Skin of body (tissue), 3 donors: ENCODE measurements at places on chromosomes 7 and 10. TPM values are rescaled to one million over a fixed set of nuclear protein-coding genes. Genes with fewer than 3 reads are reported as not detected.

DNA sequence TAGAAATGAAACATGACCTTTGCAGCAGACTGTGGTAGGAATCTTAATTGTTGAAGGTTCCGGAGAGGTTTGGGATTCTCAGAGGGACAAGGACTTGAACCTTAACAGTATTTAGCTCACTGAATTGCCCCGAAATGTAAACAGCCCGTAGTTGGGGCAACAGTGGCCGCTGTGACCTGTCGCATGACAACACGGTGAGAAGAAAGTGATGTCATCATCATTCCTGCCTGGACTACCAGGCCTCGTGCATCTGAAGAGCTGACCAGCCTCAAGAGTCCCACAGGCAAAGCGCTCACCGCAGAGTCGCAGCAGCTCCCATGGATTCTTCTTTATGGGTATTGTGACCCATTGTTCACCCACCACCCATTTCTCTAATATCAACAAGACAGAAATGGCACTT, 250.6 kb downstream of the KLF6 start:
- DNase-seq: no peak

GRCh38 chr7:17939606-17940301, 540 bp downstream of the SNX13 start:
- peak; percentile 22 for DNase-seq

- DNase-seq: no peak
Measured at GRCh38 chr10:49312246-49312869, 13.4 kb downstream of the C10orf71 start.

- no peak for DNase-seq
Measured at GRCh38 chr7:138246428-138246827, 170.2 kb downstream of the AKR1D1 start.

DNA sequence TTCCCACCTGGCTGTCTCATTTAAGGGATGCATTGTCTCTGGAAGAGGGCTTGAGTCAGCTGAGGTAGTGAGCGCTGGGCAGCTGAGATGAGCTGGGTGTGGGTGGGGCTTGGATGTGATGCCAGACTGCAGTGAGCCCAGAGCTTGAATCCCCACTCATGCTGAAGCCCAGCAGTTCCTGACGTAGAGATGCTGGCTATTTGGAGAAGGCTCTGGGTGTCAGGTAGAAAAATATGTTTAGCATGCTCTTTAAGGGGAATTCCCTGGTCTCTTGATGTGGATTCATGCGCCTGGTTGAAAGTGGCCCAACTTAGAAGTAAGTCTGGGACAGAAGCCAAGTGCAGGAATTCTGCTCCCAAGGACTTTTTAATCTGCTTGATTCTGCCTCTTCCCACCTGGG, 241.5 kb upstream of the IGFBP3 start:
- DNase-seq: no peak

The NCF1 gene
- total RNA-seq: 2.7 TPM

GRCh38 chr10:102444851-102445250, 6.5 kb downstream of the C10orf95 start:
- DNase-seq: no peak

DNA sequence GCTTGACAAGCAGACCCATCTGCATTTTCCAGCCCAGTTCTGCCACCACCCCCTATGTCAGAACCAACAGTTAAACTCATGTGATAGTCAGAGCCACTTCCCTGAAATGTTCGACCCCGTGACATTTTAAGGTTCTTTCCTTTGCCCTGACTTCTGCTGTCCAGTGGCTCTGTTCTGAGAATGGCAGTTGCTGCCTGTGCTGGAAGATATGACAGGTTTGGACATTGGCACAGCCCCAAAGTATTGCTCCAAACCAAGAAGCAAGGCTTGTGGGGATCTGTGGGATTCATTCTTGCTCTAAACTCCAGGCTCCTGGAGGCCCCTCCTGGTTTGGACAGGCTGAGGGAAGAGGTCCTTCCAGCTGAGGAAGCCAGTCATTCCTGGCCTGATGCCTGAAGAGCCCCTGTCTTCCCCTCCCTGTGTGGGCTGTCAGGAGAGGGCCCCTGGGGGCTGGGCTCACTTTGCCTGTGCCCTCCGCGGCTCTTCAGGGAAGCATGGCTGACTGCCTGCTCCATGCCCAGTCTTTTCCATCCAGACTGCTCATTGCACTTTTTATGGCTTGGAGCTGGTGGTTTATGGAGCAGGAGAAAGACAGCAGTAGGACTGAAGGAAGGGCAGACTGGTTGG, 138.0 kb downstream of the CDH23 start:
- no peak for DNase-seq

The UCN3 gene
- not detected for total RNA-seq

GRCh38 chr10:72310636-72311035, 36.9 kb downstream of the DDIT4 start:
- no peak for DNase-seq

DNA sequence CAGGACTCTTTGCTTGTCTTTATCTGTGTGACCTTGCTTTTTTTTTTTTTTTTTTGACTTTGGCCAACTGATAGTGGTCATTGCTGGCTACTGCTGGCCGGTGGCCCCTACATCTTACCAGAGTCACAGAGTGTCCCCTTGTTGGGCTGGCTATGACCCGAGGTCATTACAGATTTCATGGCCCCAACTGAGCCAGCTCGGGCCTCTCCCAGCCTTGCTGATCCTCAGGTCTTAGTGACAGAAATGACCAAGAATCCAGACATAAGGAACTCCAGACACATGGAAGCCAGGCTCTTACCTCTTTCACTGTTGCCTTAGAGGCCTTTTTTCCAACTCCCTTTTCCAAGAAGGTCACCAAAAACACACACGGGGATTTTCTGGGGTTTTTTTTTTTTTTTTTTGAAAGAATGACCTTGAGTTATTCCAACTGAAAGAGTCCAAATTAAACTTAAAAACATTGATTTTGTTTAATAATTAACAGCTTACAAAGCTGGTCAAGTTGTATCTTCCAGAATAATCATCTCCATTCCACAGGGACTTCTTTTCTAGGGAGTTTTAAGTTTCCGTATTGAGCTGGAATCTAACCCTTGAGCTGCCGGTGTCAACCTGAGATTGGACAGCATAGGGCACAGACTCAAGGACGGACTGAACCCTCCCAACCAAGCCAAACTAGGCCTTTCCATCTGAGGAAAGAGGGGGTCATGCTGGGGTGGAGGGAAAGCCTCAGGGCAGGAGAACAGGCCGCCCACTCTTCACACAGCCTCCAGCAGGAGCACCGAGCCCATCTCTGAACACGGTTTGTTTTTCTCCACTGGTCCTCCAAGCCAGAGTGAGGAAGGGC, 43.8 kb downstream of the PIK3AP1 start:
- DNase-seq: no peak

GRCh38 chr7:117767951-117768350, 105.3 kb downstream of the CTTNBP2 start:
- no peak for DNase-seq

The GPR85 gene
- 1.9 TPM for total RNA-seq

- DNase-seq: no peak
Measured at GRCh38 chr7:33677556-33677955, 227.8 kb upstream of the BMPER start.

- no peak for DNase-seq
Measured at GRCh38 chr10:82811621-82812020, 936.6 kb downstream of the NRG3 start.

The HOXA2 gene
- total RNA-seq: 0.89 TPM

The ZMYND11 gene
- total RNA-seq: 52.1 TPM

DNA sequence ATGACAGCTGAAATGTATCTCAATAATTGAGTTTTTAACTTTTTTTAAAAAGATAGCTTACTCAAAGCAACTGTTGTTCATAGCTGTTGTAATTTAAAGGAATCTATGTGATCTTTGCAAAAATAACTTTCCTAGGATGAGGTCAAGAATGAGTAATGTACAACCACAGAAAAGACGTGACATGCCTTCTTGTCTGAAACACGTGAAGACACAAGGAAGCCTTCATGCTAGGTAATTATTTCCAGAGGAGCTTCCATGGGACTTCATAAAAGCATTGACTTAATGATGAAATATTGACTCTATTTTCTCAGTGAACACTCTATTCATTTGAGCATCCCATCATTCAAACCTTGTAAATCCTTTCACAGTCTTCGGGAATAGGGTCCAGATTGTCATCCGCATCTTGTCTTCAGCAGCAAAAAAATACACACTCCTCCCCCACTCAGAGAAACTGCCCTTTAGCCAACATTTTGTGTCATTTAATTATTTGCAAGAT, 528.0 kb downstream of the NRG3 start:
- peak; percentile 25 for DNase-seq

DNA sequence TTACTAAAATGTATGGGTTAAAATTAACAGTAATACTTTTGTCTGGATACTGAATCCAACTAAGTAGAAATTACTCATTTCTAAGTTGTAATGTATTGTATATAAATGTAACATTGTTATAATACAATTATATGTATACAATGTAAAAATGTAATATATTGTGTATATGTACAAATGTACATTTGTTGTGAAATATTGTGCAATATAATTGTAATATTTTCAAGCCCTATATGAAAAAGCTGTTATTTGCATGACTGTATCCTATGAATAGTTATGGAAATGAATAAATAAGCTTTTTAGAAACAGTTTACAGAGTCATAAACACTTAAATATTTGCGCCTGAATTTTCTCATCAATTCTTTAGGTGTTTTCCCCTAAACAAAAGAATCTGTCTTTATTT, 20.3 kb upstream of the UMAD1 start:
- no peak for DNase-seq

The HOXA3 gene
- 4.9 TPM for total RNA-seq

GRCh38 chr10:96665306-96665705, 55.0 kb downstream of the PIK3AP1 start:
- DNase-seq: no peak

DNA sequence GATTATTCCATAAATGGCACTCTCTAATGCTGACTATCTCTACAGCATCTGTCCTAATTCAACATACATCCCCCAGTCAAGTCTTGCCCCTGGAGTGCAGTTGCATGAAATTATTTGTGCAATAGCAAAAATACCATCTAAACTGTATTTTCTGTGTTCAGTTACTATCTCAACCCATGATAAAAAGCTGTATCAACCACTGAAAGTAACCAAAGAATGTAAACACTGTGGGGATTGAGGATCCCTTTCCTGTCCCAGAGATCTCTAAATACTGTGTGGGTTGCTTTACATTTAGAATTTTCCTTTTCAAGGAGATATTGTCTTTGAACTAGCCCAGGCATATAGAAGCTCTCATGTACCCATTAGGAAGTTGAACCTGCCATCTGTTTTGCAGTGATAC, 23.9 kb upstream of the DGKI start:
- DNase-seq: no peak

- DNase-seq: peak; percentile 22
Measured at GRCh38 chr7:106757846-106758245, 96.9 kb upstream of the CCDC71L start.

The RFC2 gene
- total RNA-seq: 17.0 TPM

DNA sequence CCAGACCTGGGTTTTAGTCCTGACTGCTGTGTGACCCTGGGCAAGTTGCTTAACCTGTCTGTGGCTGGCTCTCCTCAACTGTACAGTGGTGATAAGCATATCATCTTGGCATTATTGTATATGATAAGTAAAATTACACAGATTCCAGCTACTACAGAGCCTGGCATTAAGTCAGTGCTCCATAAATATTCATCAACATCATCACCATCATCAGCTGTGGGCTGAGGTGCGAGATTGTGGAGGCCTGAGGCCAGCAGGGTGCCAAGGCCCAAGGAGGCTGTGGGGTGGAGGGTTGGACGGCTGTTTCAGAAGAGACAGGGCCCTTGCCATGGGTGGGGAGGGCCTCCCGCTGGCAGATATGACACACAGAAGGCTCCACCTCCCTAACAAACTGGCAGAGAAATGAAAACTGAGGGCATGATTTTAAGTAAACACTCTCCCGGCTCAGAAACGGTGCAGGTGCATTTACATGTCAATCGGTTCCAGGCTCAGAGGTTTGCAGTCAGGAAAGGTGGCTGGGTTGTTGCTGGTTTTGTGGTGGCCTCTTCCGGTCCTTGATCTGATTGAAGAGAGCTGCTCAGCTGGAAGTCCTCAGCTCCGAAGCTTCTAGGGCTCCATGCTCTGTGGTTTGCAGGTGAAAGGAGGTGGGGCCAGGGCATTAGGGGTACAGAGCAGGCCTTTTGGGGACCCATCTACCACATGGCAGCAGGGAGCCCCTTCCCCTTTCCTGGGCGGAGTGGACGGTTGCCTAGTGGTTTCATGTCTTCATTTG, 10.2 kb downstream of the CRYGN start:
- DNase-seq: no peak

- no peak for DNase-seq
Measured at GRCh38 chr7:151345576-151346469, 4.2 kb downstream of the NUB1 start.

DNA sequence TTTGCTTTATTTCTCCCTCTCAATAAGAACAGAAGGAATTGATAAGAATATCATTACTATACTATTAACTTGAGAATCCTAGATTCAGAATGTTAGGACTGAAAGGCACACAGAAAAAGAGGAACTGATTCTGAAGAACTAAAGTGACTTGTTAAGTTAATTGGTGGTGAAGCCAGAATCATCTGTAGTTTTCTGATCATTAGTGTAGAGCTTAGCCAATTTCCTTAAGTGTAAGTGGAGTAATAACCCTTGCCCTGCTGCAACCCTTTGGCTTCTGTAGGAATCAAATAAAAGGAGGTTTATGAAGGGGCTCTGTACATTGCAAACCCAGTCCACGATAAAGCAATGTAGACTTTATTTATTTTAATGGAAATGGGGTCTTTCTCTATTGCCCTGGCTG, 1186.0 kb downstream of the SORCS3 start:
- DNase-seq: no peak

GRCh38 chr10:76491216-76491615, 1059.8 kb downstream of the LRMDA start:
- DNase-seq: no peak

The TDRD1 gene
- 0.20 TPM for total RNA-seq

DNA sequence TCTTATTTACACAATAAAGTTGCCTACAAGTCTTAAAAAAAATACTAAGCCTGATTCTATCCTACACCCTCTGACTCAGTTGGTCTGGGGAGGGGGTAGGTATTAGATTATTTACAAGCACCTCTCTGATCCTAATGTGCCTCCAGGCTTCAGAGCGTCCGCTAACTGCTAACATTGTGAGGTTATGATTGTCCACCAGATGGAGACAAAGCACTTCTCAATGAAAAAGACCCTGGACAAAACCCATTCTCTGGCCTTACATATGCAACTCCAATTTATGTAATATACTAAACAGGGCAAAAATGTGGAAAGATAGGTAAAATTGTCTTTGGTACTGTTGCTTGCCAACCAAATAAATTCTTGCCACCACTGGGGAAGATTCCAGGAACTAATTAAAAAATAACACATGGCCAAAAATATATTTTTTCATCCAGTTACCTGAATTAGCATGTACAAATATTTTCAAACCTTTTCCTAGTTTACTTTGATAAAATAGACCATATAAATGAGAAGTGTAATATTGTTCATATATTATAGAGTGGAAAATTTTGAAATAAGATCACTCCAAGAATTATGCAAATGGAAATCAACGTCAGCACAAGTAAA, 92.4 kb downstream of the KIF20B start:
- DNase-seq: peak; percentile 69

The SERPINE1 gene
- total RNA-seq: 18.1 TPM
